ENCODE measurements at places on chromosomes 2 and 18.

DNA sequence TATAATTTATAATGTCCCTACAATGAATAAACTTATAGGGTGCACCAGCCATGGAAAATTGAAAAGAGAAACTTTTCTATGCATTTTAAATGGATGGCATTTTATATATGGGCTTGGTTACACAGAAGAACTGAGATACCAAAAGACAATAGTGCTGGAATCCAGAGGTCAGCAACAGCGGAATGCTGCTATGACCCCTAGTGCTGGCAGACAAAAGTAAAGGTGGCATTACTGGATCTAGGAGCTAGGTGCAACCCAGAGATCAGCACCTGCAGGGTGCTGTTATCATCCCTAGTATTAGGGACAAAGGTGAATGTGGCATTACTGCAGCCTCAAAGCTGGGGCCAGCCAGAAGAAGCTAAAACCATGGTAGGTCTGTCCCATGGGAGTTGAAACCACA is 392.7 kb upstream of the ST6GAL2 start:
- DNase-seq: no peak

DNA sequence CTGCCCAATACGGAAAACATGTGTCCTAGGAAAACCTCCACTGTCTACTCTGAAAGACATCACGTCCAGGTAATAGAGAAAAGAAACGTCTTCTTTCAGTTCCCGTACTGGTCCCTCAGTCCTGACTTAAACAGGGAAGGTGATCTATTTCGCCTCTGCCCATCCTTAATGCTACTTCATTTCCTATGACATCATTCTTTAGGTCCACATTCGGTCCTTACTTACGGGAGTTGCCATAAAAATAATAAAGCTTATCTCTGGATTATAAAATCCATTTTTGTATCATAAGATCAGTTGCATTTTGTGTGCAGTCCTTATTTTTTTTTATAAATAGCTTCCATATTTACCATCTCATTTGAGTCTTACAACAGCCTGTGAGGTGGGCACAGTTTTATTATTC is 3.7 kb downstream of the TGFA start:
- no peak for DNase-seq

GRCh38 chr18:45291621-45292615 is 323.4 kb upstream of the SLC14A2 start:
- no peak for DNase-seq

DNA sequence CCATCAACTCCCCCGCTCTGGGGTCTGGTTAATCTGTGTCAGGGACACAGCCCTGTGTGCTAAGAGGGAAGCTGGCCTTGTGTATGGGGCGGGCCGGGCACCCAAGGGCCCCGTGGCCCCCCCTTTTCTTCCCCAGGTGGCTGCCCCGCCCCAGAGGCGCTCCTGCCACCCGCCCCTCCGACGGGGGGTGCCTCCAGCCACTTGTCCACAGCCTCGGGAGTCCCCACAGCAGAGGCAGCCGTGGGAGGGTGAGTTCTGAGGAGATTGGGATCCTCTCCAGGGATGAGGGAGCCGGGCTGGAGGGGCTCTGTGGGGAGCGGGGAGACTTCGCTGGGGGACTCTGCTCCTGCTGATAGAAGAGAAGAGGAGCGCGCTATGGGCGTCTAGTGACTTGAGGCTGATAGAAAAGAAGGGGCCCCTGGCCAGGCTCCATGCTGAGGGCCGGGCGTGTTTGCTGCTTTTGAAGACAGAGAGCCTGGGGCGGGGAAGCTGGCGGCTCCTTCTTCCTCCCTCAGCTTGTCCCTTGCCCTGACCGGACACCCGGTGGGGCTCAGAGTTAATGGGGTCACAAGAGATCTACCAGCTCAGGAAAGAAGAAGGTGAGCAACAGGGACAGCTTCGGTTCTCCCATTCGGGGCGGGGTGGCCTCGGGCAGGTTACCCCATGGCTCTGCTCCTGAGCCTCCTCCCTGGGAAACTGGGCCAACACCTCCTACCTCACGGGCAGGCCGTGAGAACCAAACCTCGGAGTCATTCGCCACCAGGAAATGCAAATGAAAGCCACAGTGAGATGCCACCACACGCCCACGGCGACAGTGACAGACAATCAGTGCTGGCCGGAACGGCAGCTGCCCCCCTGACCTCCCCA is 89.4 kb upstream of the TAF1B start:
- DNase-seq: peak; percentile 59

DNA sequence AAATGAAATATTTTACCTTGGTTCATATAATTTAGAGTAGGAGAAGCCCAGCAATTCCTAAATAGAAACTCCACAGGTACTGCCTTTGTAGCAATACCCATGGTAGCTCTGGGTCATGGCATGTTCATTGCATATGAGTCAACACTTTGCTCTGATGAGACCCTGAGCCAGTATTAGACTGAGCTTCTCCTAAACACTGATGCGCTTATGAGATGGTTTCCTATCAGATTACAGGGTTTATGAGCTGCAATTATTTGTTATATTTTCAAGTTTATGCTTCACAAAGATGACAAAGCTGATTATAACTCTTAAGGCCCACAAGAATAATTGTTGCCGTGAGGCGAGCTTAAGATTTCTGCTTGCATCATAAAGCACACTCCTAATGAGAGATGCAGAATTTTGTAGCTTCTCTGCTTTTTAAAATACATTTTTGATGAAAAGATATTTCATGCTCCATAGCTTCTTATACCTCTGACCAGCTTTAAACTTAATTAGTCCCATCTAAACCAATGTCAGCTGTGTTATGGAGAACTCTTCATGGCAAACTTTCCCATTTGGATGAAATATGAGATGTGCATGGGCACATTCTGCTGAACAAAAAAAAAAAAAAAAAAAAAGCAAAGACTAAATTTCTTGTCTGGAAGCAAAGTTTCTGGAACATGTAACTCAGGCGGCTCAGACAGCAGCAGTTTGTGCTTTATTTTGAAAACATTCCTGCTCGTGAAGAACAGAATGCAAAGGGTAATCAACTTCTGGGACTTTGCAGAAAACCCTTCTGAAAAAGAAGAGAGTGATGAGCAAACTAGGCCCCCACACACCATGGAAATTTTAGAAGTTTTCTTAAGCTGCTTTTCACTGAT is 162.6 kb downstream of the KCNE4 start:
- DNase-seq: no peak

- no peak for DNase-seq
These were observed 106.3 kb downstream of the GPR39 start for GRCh38 chr2:132522901-132523300.

- no peak for DNase-seq
These were observed 21.7 kb downstream of the COA5 start for GRCh38 chr2:98586551-98587140.

DNA sequence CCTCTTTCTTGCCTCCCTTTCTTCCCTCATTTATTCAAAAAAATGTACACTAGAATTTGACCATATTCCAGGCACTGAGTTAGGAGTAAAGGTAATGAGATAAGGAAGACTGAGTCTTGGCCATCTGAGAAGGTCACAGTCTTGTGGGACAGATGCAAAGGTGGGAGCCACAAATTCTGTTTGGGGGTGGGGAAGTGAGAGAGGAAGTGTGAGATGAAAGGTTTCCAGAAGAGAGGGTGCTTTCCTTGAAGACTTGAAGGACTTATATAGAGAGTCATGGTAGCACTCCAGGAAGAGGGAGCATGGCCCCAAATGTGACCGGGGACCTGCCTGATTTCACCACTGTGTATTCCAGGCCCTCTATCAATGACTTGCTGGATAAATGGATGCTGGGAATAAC is 320.6 kb downstream of the LPIN1 start:
- no peak for DNase-seq

DNA sequence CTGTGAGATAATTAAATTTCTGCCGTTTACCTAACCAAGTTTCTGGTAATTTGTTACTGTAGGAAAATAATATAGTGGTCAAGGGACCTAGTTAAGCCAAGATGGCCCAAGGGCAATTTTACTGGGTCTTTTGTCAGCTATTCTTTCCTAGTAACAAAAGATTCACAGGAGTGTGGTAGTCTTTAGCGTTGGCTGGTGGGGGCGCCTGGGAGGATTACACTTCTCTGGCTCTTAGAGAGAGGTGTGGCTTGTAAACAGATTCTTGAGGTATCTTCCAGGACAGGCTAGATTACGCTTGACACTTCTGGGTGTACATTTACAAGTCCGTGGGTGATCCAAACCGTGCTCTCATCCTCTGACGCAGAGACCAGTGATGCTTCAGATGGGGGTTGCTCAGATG is 3.3 kb upstream of the ACOXL start:
- no peak for DNase-seq

DNA sequence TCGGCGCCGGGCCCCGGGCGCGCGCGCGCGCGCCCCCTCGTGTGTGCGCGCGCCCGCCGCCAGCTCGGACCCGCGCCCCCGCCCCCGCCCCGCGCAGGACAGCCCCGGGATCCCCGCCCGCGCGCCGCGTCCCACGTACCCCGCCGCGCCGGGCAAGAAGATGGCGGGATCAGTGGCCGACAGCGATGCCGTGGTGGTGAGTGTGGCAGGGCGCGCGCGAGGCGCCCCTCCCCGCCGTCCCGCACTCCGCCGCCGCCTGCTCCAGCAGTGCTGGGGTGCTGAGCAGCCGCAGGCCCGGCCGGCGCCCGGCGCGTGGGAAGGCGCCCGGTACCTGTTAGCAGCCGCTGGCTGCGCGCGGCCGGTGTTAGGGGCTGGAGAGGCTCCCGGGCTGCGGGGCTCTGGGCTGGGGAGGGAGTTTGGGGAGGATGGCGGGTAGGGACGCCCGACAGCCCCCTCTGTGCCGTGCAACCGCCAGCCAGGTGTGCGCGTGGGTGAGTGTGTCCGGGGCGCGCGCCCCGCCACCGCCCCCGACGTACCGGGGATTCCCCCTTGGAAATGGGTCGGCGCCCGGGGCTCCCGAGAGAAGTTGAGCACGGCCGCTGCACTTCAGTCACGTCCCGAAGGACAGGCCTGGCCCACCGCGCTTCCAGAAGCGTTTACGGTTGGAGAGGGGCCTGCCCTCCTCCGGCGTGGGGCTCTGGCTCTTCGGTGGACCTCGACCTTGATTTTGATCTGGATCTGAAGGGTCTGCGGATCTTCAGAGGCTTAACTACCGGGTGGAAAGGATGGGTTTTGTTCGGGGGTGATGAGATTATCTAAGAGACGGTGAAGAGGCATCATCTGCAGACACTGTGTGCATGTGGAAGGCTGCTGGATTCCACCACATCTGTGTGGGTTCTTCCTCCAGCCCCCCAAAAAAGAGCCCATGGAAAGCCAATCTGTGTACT is 697 bp downstream of the LGALSL start:
- peak; percentile 30 for DNase-seq

GRCh38 chr2:173164396-173164795 is 88.8 kb downstream of the MAP3K20 start:
- DNase-seq: no peak

DNA sequence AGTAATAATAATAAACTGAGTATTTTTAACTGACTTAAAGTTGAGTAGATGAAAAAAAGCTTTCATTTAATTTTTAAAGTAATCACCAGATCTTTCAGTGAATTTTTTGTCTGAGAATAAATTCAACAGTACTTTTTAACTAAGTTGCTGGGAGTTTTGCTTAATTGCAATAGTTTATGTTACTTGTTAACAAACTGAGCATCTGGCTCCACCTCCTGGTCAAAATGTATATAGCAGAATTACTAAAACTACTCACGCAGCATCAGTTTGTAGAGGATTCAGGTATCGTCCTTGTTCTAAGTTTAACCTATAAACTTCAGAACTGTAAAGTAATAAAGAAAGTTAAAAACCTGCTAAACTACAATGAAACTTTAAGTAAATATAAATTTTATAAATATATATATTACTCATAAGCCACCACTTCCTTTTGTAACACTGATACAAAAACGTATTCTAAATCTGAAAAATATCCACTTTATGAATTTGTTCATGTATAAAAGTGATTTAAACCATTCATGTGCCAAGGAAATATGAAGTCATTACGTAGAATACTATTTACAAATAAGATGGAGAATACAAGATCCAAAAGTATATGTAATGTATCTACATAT is 21.3 kb downstream of the NOL10 start:
- no peak for DNase-seq

GRCh38 chr2:180644709-180645108 is 335.7 kb upstream of the UBE2E3 start:
- DNase-seq: no peak

- no peak for DNase-seq
These were observed 124.8 kb downstream of the FIGN start for GRCh38 chr2:163610817-163611556.

DNA sequence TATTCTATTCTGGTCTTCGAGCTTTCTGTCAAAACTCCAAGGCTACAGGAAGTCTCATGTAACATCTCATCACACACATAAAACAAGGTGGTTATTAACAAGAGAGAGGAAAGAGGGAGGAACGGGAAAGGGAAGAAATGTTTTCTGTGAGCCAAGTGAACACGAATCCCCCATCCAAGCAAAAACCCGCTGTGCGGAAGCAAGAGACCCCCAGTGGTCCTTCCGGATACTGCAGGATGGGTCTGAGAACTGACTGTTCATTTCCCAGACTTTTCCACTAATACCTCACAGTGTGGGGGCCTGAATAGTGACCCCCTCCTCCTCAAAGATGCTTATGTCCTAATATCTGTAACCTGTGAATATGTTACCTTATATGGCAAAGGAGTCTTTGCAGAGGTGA is 19.0 kb upstream of the DIPK1C start:
- DNase-seq: no peak

GRCh38 chr2:18799397-18799796 is 210.0 kb upstream of the NT5C1B start:
- no peak for DNase-seq

DNA sequence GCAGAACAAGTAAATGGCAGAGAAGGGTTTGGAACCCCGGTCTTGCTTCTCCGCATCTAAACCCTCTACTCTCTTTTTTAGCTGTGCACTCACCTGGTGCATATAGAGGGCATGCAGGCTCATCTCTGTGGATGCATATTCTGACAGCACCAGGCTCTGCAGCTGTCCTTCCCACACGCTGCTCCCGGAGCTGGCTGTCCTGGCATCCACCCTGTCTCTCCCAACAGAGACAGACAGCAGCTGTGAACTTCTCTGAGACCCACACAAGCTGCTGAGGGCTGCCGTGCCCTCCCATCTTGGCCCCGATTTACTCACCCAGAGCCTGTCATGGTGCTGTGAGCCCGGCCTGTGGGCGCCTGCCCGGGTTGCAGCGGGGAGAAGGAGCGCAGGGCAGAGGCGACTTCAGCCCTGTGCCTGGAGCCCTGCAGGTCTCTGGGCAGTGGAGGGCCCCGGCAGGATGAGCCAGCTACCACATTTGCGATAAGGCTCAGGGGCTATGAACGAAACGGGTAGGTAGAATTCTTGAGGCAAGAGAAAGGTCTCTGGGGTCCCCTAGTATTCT is 3.3 kb upstream of the ABCB6 start:
- no peak for DNase-seq

GRCh38 chr2:48587560-48587959 is 30.1 kb upstream of the GTF2A1L start:
- no peak for DNase-seq
